ENCODE measurements at places on chromosomes 4 and X. TPM values are rescaled to one million over a fixed set of nuclear protein-coding genes. Genes with fewer than 3 reads are reported as not detected.

Gene ARMCX1
- 24.4 TPM for total RNA-seq

Gene RAB28
- 42.2 TPM for total RNA-seq

Gene MFAP3L
- 4.3 TPM for total RNA-seq

Gene MSX1
- 10.0 TPM for total RNA-seq

Gene MEPE
- not detected for total RNA-seq

Gene TFDP3
- total RNA-seq, result not detected

Gene KIAA1210
- 0.04 TPM for total RNA-seq

Gene OTUD5
- 22.3 TPM for total RNA-seq

Gene ZNF711
- total RNA-seq, result 7.2 TPM

Gene F11
- total RNA-seq, result not detected

Gene CXCL3
- 0.53 TPM for total RNA-seq

Gene KLF8
- 0.12 TPM for total RNA-seq

Gene COX7B2
- total RNA-seq, result not detected

Gene RUFY3
- total RNA-seq, result 12.0 TPM

Gene EXOC1L
- total RNA-seq, result not detected

DNA sequence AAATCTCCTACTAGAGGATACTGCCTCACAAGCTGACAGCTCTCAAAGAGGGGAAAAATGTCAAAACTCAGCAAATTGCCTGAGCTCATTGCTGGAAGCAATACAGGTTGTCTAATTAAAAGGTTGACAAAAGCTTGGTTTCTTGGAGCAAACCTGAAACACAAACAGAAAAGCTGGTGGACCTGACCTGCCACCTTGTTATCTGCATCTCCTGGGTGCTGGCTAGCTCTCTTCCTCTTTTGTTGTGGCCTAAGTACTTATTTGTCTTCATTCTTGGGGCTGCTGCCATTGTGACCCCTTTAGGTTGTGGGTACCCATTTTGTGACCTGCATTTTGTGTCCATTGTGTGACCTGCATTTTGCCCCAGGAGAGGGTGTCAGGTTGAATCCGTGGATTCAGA is 184.5 kb downstream of the KIT start:
- DNase-seq, result no peak

- peak; percentile 32 for DNase-seq
These were observed 1157.3 kb upstream of the AGA start for GRCh38 chr4:178599521-178599920.

- DNase-seq, result no peak
These were observed 144.4 kb downstream of the NHS start for GRCh38 chrX:17519358-17519757.

DNA sequence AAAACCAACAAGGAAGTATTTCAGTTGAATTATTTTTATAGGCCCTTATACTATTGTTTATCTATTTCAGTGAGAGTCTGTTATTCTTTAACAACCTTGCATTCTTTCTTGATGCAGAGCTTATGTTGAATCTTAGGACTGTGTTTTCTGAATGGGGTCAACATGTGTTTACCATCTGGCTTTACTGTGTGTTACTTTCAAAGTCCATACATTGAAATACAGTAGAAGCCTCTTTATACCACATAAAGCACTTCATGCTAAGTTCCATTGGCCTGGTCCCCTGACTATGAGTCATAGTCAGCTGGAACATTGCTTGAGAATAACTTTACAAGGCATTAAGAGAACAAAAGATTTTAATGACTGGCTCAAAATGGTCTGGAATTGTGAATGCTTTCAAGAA is 152.6 kb downstream of the GASK1B start:
- peak; percentile 80 for DNase-seq

DNA sequence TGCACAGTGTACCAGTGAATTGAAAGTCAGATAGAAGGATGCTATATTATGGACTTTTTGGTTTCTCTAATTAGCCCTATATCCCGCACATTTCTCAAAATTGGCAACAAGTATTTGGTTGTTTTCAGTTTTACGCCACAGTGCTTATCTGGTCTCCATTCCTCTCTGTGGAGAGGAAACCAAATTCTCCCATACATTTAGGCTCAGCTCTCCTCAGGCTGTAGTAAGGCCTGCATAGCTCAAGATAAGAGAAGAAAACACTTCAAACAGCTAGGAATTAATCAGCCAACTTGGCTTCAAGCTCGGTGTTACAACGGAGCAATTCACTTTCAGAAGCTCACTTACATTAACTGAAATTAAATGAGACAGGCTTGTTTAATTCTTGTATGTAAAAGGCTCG is 263.2 kb downstream of the PDHA2 start:
- no peak for DNase-seq

GRCh38 chrX:129230168-129230567 is 293.1 kb downstream of the SMARCA1 start:
- no peak for DNase-seq

DNA sequence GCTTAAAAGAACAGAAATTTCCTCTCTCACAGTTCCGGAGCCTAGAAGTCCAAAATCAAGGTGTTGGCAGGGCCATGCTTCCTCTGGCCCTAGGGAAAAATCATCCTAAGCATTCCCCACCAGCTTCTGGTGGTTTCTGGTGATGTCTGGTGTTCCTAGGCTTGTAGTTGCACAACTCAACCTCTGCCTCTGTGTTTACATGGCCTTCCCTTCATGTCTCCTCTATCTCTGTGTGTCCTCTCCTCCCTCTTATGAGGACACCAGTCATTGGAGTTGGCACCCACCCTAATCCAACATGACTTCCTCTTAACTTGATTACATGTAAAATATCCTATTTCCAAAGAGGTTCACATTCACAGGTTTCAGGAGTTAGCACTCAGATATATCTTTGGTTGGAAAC is 15.4 kb downstream of the LRP2BP start:
- DNase-seq, result no peak

DNA sequence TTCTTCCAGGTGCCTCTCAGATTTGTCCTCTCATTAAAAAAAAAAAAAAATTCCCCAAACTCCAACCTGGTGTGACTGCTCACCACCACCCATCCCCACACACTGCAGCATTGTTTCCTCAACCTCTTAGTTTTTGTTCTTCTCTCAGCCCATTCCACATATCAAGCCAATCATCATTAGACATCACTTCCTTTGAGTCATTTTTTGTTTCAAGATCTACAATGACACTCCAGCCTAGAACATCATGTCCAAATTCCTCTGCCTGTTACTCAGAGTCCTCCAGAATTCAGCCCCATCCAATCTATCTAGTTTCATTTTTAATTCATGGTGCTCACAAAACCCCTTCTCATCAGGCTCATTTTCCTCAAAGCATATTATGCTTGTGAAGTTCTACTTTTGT is 262.5 kb upstream of the TEX13A start:
- no peak for DNase-seq

- no peak for DNase-seq
These were observed 70.0 kb downstream of the DCHS2 start for GRCh38 chr4:154421618-154422017.

GRCh38 chr4:68734095-68734494 is 63.6 kb upstream of the UGT2B15 start:
- DNase-seq, result no peak

DNA sequence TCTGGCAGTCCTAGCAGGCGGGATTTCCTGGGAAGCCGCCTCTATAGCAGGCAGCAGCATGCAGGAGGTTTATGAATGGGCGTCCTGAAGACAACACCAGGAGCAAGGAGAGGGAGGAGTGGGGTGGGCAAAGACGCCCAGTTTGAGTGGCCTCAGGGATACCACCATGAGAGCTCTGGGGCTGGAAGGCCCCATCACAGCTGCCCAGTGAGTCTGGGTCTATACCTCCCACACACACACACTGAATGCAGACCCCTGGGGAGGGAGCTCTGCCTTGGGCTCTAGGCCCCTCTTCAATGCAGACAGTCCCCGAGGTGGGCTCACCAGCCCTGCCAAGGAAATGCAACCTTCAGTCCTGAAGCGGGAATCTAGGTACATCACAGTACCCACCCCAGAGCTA is 98.6 kb downstream of the AFAP1 start:
- DNase-seq, result no peak

GRCh38 chrX:35726176-35726575 is 72.0 kb upstream of the MAGEB16 start:
- peak; percentile 16 for DNase-seq

- no peak for DNase-seq
These were observed 211.7 kb upstream of the AGTR2 start for GRCh38 chrX:115958687-115959359.

DNA sequence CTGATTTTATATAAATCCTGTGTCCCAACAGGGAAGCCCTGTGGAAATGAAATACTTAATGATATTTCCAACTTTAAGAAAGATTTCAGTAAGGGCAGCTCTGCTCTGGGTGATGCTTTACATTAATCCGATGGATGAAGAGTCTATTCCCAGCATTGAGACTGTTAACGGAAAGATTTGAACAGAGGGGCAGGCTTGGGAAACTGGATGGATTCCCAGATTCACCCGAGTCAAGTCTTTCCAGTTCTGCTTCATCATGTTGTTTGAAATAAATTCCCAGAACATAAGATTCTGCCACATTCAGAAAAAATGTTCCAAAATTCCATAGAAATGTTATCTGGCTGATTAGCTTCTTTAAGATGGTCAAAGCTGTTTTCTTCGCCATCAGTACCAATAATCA is 246.0 kb downstream of the FBXW7 start:
- DNase-seq, result no peak

- no peak for DNase-seq
These were observed 70.1 kb upstream of the ENPP6 start for GRCh38 chr4:184287697-184288255.

DNA sequence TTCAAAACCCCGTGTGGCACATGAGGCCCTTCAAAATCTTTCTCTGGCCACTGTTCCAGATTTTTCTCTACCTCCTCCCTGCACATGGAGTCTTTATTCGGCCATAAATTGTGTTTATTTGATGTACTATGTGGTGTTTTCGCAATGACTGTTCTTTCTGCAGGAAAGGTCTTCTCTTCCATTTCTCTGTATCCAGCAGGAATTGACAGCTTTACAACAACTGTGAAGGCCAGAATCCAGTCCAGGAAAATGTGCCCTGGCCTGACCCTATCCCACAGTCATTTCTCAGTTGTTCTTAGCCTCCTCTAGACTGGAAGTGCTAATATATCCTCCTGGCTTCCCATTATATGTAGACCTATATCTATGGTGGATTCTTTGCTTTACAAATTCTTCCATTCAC is 191.4 kb downstream of the COL25A1 start:
- DNase-seq, result no peak

- no peak for DNase-seq
These were observed 53.2 kb downstream of the MAGED4B start for GRCh38 chrX:52015794-52016193.

DNA sequence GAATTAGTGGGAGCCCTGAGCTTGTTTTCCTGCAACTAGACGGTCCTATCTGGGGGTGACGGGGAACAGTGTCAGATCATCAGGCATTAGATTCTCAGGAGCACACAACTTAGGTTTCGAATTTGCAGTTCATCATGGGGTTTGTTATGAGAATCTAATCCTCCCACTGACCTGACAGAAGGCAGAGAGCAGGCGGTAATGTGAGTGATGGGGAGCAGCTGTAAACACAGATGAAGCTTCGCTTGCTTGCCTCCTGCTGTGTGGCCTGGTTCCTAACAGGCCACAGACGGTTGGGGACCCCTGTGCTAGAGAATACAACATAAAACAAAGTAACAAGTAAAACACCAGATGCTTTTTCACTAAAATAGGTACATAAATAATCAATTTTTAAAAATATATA is 86.2 kb upstream of the BLTP1 start:
- no peak for DNase-seq

GRCh38 chrX:139739138-139739537 is 31.2 kb upstream of the MCF2 start:
- DNase-seq, result peak; percentile 72

DNA sequence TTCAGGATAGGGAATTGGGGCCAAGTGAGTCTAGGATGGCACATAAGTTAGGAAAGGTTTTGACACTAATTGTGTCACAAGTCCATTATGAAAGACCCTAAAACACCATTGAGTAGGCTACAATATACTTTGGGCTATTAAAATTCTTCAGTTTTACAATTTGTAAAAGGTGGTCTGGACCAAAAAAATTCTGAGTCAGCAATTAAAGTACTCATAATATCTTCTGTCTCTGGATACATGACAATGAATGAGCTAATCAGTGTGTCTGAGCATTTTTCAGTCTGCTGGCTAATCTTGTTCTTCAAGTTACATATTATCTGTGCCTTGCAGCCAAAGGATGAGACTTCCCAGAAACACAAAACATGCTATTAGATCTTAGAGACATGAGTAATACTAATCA is 14.3 kb downstream of the ARMCX1 start:
- no peak for DNase-seq

GRCh38 chrX:19182785-19183184 is 60.5 kb upstream of the ADGRG2 start:
- no peak for DNase-seq

DNA sequence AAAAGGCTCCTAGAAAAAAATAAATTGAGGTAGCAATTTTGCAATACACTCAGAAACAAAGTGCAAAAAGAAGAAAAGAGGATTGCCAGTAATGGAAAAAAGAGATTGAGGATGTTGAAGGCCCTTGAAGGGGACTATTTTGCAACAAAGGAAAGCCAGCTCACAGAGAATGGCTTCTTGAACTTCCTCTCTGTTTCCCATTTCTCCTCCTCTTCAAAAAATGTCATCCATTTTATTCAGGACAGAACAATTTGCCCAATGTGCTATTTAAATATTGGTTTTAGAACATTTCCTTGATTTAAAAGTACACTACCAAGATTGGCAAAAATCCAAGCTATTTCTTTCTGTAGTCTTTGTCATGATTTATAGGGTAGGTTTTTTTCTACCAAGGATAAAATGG is 60.2 kb downstream of the GASK1B start:
- no peak for DNase-seq

GRCh38 chrX:83508006-83508405 is at the start of gene POU3F4:
TSS of gene POU3F4 (plus strand) at chrX:83508290. CDS start at chrX:83508325, 35 bp downstream.
- peak; percentile 89 for DNase-seq

DNA sequence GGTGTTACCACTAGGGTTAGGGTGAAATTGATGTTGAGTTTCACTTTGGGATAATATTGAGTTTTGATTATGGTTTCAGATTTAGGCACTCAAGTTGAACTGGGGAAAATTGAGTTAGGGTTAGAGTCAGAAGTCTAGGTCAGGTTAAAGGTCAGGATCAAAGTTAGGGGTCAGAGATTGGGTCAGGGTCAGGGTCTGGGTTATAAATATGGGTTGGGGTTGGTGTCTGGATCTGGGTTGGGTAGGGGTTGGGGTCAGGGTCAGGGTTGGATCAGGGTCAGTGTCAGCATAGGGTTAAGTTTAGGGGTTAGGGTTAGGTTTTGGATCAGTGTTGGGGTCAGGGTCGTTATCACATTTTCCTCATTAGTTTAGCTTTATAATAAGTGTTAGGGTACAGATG is 42.7 kb upstream of the IL9R start:
- no peak for DNase-seq

DNA sequence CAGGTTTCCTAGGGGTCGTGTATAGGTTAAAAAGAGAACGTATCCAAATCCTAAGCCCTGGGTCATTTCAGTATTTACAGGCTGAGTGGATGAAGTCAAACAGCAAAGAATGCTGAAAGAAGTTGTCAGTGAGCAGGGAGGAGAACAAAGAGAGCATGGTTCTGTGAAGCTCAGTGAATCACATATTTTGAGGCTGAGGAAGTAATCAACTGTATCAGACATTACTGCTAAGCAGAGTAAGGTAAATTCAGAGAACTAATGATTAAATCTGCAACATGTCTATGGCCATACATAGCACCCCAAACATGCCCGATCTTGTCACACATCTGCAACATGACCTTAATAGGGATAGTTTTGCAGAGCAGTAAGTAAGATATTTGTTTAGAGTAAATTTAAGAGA is 1130.3 kb downstream of the RAPGEF2 start:
- DNase-seq, result no peak

GRCh38 chr4:26854701-26855100 is 5.9 kb upstream of the STIM2 start:
- DNase-seq, result no peak
